Dermis microvascular lymphatic vessel endothelial cell (primary cell): ENCODE measurements at places on chromosomes 12 and 14. TPM values are rescaled to one million over a fixed set of nuclear protein-coding genes. Genes with fewer than 3 reads are reported as not detected.

The TMEM132D gene
- not detected in 2 replicates for total RNA-seq

The DYRK2 gene
- 4.7 and 6.4 TPM in 2 replicates for total RNA-seq

The RFLNA gene
- total RNA-seq: under 0.01 TPM in 2 replicates

The ACOT6 gene
- total RNA-seq: not detected in 2 replicates

DNA sequence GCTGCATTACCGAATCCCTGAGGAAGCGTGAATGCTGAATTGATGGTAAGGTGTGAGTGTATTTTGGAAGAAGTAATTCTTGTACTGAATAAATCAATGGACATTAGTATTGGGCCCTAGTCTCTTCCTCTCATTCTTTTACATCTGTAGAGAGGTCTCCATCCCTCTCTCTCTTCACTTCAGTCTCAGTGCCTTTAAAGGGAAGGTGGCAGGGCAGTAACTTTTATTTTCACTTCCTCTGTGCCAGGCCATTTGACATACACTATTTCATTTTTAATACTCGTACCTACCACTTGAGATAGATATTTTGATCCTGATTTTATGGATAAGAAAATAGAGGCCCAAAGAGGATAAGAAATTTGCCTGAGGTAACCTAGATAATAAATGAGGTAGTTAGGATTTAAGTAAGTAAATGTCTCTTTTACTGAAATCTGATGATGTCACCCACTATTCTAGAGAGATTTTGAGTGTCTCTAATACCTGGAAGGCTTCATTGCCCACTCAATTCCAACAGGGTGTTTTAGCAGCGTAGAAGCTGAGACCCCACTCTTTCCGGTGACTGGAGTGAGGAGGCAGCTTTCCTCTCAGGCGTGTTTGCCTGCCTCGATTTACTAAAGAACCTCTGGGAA is 177.9 kb upstream of the PRICKLE1 start:
- no peak for DNase-seq

GRCh38 chr12:115044073-115044472 is 360.1 kb upstream of the TBX3 start:
- DNase-seq: no peak

DNA sequence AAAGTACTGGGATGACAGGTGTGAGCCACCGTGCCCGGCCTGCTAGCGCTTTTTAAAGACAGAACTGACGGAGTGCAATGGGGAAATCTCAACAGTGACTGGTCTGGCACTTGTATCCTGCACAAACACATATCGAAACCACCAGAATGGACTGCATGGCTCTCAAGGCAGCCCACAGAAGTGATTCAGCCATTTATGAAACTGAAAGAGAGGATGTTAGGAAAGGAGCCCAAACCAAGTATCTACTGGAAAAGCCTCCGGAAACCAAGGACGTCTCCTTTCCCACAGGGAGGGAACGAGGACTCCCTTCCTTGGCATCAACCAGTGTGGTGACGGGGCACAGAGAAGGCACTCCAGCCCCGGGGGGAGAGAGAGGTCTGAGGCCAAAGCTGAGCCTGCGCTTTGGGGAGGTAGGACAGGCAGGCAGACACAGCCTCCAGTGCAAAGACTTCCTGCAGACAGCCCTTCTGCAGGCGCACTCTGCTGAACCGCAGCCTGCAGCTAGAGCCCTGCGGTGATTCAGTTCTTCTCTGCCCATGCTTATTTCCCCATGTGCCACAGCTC is 16.5 kb downstream of the SLC15A4 start:
- DNase-seq: no peak

- peak; percentile 45 for DNase-seq
Observed at GRCh38 chr14:60266021-60266937, 17.3 kb downstream of the PPM1A start.

DNA sequence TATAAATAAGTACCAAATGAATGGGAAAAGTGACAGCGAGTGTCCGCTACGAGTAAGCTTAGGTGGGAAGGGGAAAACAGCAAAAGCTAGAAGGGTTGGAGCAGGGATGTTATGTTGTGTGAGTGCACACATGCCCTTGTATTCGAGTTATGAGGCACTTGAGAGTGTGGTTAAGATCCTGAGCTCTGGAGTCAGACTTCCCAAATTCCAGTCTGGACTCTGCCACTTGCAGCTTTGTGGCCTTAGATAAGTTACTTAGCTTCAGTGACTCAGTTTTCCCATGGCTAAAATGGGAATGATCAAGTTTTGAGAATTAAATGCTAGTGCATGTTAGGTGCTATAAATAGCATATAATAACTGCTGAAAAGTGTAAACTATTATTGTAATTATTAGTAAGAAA is 44.9 kb downstream of the KTN1 start:
- no peak for DNase-seq

GRCh38 chr14:32203928-32204357 is 874 bp upstream of the RNU6-8 start:
- DNase-seq: no peak

- DNase-seq: no peak
Observed at GRCh38 chr12:95216711-95217376, 423 bp downstream of the FGD6 start.

GRCh38 chr12:57726884-57727757 is 11.4 kb downstream of the AGAP2 start:
- peak; percentile 46 for DNase-seq

DNA sequence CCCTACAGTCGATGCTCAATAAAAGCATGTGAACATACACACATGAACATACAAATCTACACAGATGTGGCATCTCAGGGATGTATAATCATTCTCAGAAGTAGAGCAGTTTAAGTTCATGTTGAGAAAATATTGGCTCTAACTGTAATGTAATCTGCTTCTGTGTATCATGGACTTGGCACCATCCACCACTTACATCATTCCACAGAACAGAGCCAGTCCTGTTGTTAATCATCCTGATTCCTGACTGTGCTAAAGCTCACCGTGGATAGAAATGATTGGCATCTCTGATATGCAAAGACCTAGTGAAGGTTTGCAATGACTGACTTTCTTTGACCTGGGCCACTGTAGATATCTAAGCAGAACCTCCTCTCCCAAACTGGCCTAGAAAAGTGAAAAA is 1141.3 kb downstream of the BCL11B start:
- no peak for DNase-seq

- no peak for DNase-seq
Observed at GRCh38 chr12:122423258-122424165, 1.0 kb upstream of the CLIP1 start.

GRCh38 chr12:69056743-69057515 is 124.0 kb upstream of the CPM start:
- DNase-seq: no peak

DNA sequence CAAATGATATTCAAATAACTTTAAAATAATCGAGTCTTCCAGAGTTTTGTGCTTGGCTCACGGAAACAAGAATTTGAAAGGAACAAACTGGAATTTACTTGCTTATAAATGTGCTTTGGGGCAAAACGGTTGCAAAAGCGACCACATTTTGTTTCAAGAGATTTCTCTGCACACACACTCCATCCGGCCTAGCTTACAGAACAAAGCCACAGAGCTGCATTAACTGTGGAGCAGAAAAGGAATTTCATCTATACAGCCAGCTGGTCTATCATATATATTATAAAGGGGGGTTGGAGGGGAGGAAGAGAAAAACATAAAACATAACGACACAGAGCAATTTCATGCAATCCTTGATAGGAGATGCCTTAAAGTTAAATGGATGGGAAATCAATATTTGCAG is 153.0 kb downstream of the MYRFL start:
- DNase-seq: no peak

GRCh38 chr12:50620109-50620977 is 115.6 kb downstream of the DIP2B start:
- no peak for DNase-seq

DNA sequence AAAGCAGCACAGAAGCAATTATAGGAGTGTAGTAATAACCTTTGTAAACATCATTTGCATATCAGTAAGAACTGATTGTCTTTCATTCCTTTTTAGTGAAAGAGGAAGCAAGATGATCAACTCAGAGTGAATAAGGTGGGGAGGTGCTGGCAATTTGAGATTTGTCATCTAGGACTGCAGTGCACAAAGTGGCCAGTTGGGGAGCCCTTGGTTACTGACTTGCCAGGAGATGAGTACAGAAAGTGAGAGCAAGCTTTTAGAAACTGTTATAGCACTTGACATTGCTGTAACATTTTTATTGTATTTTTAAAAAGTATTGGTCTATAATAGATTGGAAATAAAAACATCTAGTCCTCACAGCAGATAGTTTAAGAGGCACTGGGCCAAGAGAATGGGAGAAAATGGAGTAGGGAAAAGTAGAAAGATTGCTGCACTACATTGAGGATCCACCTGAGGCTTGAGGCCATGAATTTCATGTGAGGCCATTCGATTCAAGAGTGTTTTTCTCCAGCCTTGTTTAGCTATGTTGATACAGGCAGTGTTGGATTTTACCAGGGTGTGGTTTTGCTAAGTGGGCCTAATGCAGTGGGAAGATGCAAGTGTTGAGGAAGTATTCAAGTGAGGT is 98.2 kb downstream of the SNAPC1 start:
- DNase-seq: no peak
